ENCODE measurements at places on chromosomes 16 and 17.
A peak's percentile ranks its signal among the peaks of the same experiment; 100 is the strongest.

GRCh38 chr16:54582631-54583250, 296.2 kb upstream of the IRX3 start:
- DNase-seq: no peak

GRCh38 chr16:22878955-22879354, 65.0 kb downstream of the HS3ST2 start:
- no peak for DNase-seq

GRCh38 chr17:489758-490329, 137.2 kb upstream of the RPH3AL start:
- DNase-seq: peak; percentile 32

DNA sequence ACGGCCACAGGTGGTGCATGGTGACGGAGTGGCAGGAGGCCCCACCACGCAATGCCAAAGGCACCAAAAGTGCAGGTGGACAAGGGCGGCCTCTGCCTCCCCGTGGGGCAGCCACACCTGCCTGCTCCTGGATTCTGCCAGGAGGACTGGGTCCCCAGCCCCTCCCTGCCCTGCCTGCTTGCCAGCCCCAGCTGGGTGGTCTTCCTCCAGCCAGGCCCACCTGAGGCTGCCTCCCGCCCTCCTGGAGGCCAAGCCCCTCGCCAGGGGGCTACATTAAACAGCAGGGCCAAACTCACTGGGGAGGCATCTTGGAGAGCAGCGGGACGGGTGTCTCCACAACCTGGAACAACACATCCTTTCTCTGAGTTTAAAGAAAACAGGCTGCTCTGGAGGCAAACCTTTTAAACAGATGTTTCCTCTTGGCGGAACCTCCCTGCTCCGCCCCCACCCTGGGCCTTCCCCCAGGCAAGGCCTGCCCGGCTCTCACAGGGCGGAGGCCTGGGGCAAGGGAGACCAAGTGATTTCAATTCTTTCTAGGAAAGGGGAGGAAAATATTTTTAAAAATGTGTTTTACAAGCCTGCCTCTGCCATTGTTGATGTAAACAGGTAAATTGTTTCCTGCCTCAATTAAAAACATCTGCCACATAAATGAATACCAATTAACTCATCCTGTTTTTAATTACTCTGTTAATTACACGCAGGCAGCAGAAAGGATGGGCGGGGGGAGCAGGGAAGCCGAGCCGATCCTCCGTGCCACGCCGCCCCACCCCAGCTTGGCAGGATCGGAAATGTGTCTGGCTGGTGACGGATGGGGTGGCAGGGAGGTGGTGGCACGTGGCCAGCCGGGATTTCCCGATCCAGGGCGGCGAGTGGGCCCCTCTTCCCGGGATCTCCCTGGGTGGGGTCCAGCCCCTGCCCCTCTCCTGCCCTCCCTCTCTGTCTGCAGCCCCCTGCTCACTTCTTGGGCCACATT, 54.4 kb upstream of the PABPN1L start:
- DNase-seq: peak; percentile 71

- DNase-seq: no peak
Measured at GRCh38 chr17:4944554-4945175, 3.7 kb downstream of the PFN1 start.
